ENCODE measurements at places on chromosomes 6 and 20.

DNA sequence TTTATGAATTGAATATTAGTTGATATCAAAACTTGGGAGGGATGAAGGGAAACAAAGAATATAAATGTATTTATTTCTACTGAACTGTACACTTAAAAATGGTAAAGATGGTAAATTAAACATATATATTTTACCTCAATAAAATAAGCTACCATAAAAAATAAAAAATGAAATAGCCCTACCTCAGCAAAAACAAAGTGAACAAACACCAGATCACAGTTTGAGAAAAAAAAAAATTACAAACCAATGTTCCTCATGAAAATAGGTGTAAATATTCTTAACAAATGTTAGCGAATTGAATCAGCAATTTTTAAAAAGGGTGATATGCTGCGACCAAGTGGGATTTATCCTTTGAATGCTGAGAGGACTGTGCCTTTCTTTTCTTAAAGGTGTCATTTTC is 28.3 kb upstream of the ZNF184 start:
- DNase-seq, result no peak

GRCh38 chr6:83592770-83593394 is 80.5 kb downstream of the PRSS35 start:
- no peak for DNase-seq

- no peak for DNase-seq
Observed at GRCh38 chr6:34052918-34053608, 92.8 kb downstream of the GRM4 start.

GRCh38 chr6:51027283-51028065 is 208.8 kb downstream of the TFAP2B start:
- no peak for DNase-seq

GRCh38 chr6:6007366-6008088 is 802 bp upstream of the NRN1 start:
- DNase-seq, result no peak
